ENCODE measurements at places on chromosomes 16 and 17.
A peak's percentile ranks its signal among the peaks of the same experiment; 100 is the strongest.

DNA sequence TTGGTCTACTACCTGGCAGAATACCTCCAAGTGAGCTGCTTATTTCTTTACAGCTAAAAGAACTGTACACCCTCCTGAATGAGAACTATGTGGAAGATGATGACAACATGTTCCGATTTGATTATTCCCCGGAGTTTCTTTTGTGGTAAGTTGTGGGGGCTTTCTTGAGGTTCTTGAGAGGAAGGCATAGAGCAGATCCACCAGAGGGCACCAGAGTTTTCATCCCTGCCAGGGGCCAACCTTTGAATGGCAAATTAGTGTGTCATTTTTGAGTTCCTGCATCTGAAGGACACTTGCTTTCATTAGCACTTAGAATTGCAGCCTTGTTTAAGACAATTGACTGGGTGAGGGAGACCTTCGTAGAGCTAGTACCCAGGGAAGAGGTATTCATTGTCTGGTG lies 35.0 kb downstream of the NMT1 start:
- DNase-seq: no peak

- DNase-seq: no peak
These were observed 13.8 kb downstream of the CLUAP1 start for GRCh38 chr16:3514621-3515020.

GRCh38 chr17:336110-337021 lies 16.2 kb downstream of the RPH3AL start:
- DNase-seq: no peak

DNA sequence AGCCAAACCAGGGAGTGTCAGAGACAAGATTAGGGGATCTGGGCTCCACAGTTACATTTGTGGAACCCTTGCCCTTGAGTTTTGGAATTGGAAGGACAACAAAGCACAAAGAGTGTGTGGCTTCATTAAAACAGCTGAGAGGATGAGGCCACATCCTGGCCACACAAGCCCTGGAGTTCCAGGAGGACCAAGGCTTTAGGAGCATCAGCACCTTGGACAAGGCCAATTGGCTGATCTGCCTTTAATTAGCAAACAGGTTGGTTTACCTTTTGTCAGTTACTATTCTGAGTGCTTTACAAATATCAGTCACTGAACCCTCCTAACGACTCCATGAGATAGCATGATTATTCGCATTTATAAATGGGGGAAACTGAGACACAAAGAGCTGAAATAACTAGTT lies 54.7 kb downstream of the SLC6A2 start:
- DNase-seq: no peak

DNA sequence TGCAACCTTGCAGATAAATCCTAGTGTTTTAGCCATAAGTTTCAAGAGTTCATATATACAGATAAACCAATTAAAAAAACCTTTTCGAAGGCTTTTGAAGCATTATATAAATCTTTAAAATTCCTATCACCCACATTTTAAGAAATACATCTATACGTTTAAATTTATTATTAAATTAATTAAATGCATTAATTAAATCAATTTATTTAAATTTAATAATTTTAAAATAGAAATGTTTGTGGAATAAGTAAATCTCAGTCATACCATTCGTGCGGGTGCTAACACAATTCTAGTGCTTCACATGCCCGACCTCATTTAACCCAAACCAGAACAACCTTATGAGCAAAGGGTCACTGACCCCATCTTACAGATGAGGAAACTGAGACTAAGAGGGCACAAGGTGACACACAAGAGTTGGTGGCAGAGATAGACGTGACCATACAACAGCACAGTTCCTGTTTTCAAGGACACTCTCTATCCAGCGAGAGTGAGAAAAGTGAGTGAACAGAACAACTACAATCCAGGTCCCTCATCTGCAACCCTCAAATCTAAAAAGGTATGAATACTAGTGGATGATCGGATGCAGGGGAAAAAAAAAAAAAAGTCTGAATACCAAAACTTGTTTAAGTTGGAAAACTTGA lies 1.4 kb downstream of the NSMCE1 start:
- no peak for DNase-seq

DNA sequence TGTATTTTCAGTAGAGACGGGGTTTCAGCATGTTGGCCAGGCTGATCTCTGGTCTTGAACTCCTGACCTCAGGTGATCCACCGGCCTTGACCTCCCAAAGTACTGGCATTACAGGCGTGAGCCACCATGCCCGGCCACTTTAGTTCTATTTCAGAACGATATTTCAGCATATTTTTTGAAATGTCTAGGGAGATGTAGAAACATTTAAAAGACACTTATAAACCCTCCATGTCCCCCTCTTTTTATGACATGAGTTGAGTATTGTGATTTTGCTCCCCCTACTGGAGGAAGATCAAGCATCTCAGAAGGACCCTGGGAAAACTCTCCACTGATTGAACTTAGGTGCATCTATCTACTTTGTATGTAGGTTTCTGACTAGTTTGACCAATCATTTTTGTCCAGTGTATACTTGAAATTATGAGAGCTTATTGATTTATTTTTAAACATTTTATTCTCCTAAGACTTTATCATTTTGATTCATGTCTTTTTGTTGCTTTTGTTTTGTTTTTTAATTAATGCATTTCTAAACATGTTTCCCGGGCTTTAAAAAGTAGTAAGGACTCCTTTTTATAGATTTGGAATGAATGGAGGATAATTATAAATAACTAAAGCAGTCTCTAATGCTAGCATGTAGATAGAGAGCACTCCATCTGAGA lies 105.1 kb downstream of the CHD9 start:
- no peak for DNase-seq

DNA sequence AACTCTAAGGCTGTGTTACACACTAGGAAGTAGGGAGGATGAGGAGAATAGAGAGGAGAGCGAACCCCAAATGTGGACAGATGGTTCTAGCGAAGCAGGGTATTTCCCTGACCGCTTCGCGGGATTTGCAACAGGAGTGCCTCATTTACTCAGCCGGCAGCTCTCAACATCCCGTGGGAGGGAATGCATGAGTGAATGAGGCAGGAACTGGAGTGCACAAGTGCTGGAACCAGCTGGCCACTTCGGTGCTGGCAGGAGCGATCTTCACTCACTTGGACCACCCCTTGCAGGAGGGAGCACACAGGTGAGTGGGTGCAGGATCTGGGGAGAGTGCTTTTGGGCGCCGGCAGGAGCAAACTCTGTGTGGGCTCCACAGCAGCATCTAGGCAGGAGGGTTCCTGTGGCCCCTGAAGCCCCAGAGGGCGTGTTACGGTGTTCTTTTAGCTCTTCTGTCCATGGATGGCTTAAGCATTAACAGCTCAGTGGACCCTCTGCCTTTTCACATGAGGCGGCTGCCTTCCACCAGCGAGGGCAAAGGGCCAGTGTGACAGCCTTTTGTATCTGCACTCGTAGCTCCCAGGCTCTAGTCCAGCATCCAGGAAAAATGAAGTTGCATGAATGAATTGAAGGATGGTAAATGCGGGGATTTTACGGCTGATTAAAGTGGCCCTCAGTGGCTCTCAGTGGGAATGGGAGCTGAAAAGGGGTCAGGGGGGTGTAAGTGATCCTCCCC lies 17.4 kb upstream of the ZNHIT3 start:
- DNase-seq: peak; percentile 37

DNA sequence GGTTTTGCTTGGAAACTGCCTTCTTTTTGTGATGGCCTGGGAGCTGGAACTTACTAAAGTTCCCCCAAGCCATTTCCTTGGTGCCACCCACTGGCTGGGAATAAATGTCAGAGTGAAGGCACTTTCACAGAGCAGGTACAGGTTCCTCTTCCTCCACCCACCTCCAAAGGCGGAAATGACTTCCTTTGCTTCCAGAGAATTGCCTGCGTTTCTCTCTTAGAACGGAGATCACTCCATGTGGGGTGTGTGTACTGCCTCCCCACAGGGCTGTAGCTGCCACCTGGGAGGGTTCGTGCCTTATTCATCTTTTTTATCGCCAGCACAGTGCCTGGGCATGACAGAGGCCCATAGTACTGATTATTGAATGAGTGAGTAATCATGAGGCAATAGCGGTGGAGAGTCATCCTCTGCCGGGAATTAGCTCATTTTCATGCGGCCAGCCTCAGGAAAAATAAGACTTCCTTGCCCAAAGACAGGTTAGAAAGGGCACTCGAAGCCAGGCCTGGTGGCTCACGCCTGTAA lies 32.2 kb upstream of the HAS3 start:
- no peak for DNase-seq

DNA sequence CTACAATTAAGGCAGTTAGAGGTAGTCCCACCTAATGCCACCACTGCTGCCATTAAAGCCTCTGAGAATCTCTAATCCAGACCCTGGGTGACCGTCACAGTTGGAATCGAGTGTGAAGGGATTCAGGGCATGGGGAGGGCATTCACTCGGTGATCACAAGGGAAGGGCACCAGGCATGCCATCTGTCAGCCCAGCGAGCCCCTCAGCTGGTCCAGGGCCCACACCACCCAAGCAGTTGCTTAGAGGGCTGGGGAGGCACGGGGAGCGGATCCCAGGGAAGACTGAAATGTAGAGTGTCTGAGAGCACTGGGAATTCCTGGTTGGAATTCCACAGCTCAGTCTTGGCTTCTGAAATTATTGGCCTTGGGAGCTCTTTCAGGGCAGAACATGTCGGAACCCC lies 294.6 kb downstream of the CPPED1 start:
- DNase-seq: no peak

GRCh38 chr17:36765436-36766043 lies 164.2 kb downstream of the MRM1 start:
- no peak for DNase-seq

DNA sequence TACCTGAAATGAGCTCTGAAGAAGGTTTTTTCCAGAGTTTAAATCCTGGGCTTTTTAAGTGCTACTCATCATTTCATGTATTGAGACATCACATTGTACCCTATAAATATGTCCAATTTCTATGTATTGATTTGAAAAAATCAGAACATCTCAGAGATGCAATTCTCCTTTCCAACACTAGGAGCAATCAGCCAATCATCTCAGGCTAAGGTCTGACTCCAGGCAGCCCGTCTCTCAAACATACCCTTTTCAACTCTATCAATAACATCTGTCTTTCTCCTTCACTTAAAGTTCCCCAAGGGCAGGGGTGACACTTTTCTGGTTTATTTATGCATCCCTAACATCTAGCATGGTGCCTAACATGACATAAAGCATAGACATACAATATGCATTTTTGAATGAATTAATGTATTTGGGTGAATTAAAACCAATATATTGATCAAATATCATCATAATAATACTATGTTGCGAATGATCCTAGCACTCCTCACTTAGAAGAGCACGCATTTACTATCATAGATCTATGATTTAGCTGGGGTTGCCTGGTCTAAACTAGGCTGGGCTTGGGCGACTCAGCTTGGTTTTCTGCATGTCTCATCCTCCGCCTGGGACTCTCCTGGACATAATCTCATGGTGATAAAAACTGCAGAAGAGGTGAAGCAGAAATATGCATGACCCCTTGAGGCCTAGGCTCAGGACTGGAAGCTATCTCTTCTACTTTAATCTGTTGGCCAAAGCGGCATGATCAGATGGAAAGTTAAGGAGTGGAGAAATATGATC lies 5.2 kb upstream of the CDH11 start:
- DNase-seq: no peak

DNA sequence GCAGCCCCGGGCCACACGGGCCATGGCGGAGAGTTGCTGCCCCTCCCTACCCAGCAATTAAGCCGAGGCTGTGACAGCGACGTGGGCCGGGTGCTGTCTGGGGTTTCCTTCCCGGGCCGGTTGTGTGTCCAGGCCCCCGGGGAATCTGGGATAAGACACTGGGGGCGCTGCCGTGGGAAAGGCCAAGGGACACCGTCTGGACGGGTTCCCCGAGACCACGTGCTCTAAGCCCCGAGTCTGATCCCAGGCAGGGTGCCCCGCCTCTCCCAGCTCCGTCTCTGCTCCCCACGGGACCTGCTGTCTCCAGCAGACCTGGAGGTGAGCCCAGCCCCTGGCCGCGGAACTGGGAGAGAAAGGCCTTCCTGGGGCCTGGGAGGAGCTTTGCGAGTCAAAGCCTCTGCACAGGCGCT lies 92.2 kb downstream of the IRX3 start:
- peak; percentile 26 for DNase-seq

DNA sequence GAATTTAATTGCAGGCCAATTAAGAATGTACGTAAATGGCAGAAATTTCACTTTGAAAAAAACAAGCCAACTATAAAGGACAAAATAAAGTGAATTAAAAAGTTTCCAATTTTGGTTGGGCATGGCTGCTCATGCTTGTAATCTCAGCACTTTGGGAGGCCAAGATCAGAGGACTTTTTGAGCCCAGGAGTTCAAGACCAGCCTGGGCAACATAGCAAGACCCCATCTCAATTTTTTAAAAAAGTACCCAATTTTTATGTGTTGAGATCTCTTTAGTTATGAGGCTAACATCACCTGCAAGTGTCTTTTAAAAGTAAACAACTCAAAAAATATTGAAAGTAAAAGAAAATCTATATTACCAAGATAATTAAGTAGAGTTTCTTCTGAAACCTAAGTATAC lies 25.9 kb downstream of the GNA13 start:
- DNase-seq: no peak

GRCh38 chr16:46736695-46737094 lies 11.4 kb downstream of the MYLK3 start:
- no peak for DNase-seq

- no peak for DNase-seq
These were observed 65.9 kb downstream of the HIC1 start for GRCh38 chr17:2120586-2121335.

All from caudate nucleus (tissue), 63 donors.